ENCODE measurements at places on chromosomes 13 and 19. TPM values are rescaled to one million over a fixed set of nuclear protein-coding genes. Genes with fewer than 3 reads are reported as not detected.
A peak's percentile ranks its signal among the peaks of the same experiment; 100 is the strongest.

DNA sequence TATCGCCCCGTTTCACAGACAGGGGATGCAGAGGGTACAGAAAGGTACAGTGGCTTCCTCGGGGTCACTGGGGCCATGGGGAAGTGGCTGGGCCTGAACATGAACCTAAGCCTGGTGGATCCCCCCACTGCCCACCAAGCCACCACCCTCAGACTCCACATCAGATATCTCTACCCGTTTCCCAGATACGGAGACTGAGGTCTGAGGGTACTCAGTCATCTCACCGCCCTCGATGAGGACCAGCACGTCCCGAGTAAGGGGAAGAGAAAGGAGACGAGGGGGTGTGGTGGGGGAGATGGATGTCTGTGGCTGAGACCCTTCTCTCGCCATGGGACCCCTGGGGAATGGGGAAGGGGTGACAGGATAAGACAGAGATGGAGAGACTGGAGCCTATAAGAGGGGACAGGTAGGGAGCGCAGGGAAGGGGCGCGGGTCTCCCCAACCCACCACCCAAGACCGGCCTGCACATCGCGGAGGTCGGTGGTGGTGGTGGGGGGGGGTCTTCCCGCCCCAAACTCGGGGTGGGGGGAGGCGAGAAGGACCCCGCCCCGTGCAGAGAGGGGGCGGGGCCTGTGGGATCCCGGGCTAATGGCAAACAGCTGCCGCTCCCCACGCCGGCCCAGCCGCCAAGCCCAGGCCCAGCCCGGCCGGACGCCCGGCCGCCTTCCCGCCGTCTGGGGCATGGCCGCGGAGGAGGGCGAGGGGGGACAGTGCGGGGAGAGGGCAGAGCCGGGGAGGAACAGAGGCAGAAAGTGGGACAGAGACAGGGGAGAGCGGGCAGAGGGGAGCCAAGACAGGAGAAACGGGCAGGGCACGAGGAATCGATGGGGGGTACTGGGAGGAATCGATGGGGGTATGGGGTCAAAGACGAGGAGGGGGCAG is 698 bp downstream of the KANK2 start:
- no peak for DNase-seq

GRCh38 chr19:1817553-1818179 is 5.6 kb upstream of the ATP8B3 start:
- no peak for DNase-seq

DNA sequence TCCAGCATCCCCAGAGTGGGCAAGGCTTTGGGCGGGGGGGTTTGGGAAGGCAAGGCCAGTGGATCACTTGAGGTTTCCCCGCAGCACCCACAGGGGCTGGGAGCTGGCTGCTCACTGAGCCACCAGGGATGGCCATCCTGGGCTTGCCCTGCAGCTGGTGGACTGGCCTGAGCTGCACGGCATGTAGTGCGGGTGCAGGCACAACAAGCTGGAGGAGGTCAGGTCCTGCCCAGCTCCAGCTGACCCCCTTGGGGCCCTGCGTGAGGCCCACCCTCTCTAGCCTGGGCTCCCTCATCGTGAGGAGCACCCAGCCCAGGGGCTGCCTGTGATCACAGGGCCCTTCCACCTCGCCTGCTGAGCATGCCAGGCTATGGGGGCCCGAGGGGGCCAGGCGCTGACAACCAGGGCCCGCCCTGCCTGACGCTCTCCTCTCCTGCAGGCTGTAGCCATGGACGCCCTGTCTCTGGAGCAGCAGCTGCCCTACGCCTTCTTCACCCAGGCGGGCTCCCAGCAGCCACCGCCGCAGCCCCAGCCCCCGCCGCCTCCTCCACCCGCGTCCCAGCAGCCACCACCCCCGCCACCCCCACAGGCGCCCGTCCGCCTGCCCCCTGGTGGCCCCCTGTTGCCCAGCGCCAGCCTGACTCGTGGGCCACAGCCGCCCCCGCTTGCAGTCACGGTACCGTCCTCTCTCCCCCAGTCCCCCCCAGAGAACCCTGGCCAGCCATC is 22.9 kb downstream of the COMP start:
- no peak for DNase-seq

The GIPR gene
- 1.4 TPM for polyA plus RNA-seq

DNA sequence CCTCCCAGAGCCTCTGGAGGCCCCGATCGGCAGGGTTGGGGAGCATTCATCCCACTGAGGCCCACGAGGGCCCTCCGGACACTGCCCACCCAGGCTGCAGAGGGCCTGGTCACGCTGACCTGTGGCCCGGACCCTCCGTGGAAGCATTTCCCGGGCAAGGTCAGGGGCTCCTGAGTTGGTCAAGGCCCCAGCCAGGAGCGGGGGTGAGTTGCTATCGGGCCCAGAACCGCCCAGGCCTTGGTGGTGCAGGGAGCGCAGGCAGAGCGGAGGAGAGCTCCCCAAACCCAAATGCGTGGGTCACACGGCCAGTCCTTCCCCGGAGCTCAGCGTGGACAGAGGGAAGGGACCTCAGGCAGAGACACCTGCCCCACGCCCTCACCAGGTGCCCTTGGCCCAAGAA is 25.7 kb downstream of the GPX4 start:
- DNase-seq = no peak

- no peak for DNase-seq
Measured at GRCh38 chr13:113845723-113846635, 17.9 kb downstream of the GAS6 start.

GRCh38 chr19:33553530-33554310 is 32.1 kb upstream of the PEPD start:
- DNase-seq = no peak

The MAST1 gene
- 2.2 TPM for polyA plus RNA-seq

- no peak for DNase-seq
Measured at GRCh38 chr13:23418776-23419683, 14.5 kb downstream of the SACS start.

DNA sequence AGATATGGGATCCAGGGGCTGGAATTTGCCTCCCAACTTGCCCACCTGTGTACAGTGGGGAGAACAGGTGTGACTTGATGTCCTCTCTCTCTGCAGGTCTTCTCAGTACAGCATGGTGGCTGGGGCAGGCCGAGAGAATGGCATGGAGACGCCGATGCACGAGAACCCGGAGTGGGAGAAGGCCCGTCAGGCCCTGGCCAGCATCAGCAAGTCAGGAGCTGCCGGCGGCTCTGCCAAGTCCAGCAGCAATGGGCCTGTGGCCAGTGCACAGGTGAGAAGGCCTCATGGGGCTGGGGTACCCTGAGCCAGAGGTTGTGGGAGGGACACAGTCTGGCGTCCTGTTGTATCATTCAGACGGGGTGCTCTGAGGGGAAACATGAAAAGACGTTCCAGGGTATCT is 3.0 kb downstream of the LENG8 start:
- DNase-seq = no peak

- no peak for DNase-seq
Measured at GRCh38 chr19:3386447-3387234, 20.3 kb downstream of the NFIC start.

- no peak for DNase-seq
Measured at GRCh38 chr19:56838909-56839651, 1.4 kb downstream of the PEG3 start.

DNA sequence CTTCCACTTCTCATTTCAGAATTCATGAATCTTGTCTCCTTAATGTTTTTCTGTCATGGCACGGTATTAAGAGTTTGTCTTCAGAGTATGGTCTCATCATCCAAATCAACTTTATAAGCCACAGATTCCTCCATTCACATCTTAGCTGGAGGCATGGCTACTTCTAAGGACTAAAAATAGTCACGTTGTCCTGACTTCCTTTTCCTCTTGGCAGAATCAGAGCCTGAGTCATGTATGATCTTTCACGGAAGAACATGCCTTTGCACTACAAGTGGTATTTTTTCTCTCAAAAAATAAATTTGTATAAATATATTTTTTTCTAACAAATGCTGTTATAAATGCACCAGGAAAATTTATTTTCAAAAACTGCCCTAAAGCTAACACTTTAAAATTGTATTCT is 71.4 kb downstream of the ALOX5AP start:
- DNase-seq = peak; percentile 13

The CEACAM4 gene
- polyA plus RNA-seq = not detected

The MEDAG gene
- polyA plus RNA-seq = 0.09 TPM

The CCNE1 gene
- polyA plus RNA-seq = 25.0 TPM

- DNase-seq = no peak
Measured at GRCh38 chr13:37492075-37492474, 106.5 kb downstream of the POSTN start.

DNA sequence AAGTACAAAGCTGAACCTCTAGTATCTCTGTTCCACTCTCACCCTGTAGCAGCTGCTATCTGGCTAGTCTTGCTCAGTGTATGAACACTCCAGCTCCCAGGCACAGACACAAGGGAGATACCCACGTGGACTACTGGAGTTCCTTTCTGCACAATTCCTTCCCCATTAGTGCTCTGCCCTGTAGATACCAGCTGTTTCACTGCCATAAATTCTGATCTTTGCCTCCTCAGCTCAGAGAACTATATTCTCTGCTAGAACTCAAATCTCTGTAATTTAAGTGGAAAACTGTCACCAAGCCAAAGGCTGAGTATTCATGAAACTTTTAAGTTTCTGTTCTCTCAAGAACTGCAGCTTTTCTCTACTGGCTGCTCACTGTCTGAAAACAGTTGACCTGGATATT is 273.7 kb downstream of the DIAPH3 start:
- no peak for DNase-seq

GRCh38 chr13:113258321-113259054 is 38.6 kb upstream of the LAMP1 start:
- no peak for DNase-seq

- no peak for DNase-seq
Measured at GRCh38 chr13:37460166-37460565, 138.4 kb downstream of the POSTN start.

- DNase-seq = no peak
Measured at GRCh38 chr13:114203536-114203935, 24.5 kb downstream of the CFAP97D2 start.

The PRSS57 gene
- polyA plus RNA-seq = not detected

DNA sequence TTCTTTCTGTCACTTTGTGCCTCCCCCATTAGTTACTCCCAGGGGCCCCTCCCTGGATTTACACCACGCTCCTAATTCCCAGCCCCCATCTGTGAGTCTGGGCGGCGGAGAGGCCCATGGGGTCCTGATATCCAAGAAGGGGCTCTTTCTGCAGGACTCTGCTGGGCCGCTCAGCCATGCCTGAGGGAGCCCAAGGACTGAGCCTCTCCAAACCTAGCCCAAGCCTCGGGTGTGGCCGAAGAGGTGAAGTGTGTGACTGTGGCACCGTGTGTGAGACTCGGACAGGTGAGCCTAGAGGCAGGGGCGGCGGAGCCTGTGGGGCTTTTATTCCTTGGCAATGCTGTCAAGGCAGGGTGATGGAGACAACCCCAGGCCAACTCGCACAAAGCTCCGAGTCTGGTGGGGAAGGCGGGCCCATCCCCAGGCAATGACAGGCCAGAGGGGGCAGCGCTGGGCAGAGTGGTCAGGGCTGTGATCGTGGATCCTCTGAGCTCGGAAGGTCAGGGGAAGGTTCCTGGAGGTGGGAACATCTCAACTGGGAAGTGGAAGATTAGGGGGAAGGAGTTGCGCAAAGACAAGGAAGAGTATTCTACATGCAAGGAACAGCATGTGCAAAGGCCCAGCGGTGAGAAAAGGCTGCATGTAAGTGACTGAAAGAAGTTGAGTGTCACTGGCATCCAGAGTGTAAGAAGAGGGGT is 1.6 kb downstream of the PLEKHG2 start:
- peak; percentile 91 for DNase-seq

The PSG11 gene
- polyA plus RNA-seq = not detected

GRCh38 chr19:19567391-19567790 is 29.3 kb downstream of the CILP2 start:
- no peak for DNase-seq

DNA sequence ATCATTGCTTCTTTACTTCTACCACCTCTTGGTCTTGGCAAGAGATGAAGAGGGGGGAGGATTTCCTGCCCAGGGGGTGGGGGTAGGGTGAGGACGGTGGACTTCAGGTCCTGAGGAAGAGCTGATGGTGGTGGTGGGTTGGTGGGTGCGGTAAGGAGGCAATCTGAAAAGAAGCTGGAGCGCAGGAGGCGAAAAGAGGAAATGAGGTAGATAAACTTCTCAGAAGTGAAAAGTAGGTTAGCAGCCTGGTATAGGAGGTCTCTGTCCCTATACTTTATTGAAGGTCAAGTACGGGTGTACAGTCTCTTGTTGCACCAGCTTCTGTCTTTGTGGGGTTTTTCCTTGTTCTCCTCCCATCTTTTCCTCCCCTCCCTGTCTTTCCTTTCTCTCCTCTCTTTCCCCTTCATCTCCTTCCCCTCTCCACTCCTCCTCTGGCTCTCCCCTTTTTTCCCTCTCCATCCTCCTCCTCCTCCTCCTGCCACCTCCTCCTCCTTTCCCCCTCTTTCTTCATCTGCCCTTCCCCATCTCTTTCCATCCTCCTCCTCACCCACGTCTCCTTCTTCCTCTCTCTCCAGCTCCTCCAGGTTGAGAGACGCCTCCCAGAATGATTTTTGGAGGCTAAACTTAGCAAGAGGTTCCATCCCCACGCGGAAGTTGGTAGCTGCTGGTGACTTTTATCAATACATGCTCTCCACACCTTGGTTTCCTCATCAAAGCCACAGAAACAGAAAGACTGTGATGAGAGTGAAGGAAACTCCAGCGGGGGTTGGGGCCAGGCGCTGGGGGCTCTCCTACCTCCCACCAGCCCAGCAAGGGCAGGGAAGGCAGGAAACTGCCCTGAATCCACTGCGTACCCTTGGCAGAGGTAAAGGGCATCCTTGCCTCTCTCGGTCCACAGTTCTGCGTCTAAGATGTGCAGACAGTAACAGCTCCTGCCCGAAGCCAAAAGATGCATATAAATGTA is 15.3 kb downstream of the TNFSF14 start:
- DNase-seq = no peak

- no peak for DNase-seq
Measured at GRCh38 chr19:3576696-3577443, 4.1 kb downstream of the HMG20B start.

The POSTN gene
- 0.04 TPM for polyA plus RNA-seq

All from A549 (cell line).